ENCODE measurements at places on chromosomes 7 and 10. TPM values are rescaled to one million over a fixed set of nuclear protein-coding genes. Genes with fewer than 3 reads are reported as not detected.

Gene ADCYAP1R1
- not detected for total RNA-seq

Gene SERPINE1
- 1.2 TPM for total RNA-seq

Gene COBL
- total RNA-seq = not detected

Gene TMEM130
- not detected for total RNA-seq

Gene ANKRD1
- not detected for total RNA-seq

Gene MIOS
- 28.9 TPM for total RNA-seq

Gene C10orf143
- total RNA-seq = 4.3 TPM

GRCh38 chr10:52805414-52806285, 33.1 kb upstream of the MBL2 start:
- no peaks in the 10 kb centered on the region for H3K36me3 ChIP-seq
- no peak for DNase-seq
- H3K4me3 ChIP-seq = no peak overlapping the region
- no peaks in the 10 kb centered on the region for H3K27me3 ChIP-seq
- H3K27ac ChIP-seq = no peak overlapping the region

- no peaks in the 10 kb centered on the region for H3K27me3 ChIP-seq
- H3K4me1 ChIP-seq = no peaks in the 10 kb centered on the region
- H3K36me3 ChIP-seq = no peaks in the 10 kb centered on the region
- H3K27ac ChIP-seq = no peak overlapping the region
Observed at GRCh38 chr7:91565499-91566401, 301.5 kb downstream of the FZD1 start.

DNA sequence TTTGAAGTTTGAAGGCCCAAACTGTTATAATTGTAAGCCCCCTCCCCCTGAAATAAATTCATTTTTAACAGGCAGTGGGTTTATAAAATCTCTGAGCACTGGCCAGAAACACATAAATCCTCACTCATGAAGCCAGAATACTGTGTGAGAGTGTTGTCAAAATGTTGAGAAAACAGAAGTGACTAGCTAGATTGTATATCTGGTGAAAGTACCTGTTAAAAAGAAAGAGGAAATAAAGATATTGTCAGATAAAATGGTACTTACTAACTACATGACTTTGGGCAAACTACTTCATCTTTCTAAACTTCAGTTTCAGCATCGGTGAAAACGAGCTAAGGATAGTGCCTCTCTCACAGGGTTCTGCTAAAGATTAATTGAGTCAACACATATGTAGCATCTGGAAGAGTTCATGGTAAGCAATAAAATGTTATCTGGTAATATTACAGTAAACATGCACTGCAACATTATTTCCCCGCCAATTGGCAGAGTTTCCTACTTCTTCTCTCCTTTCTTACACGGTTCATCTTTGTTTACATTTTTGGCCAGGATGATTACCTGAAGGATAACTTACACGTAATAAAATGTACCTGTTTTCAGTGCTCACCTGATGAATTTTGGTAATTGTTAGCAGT, 202.5 kb upstream of the CHRM2 start:
- H3K4me3 ChIP-seq = no peak overlapping the region
- H3K27ac ChIP-seq = no peak overlapping the region

GRCh38 chr7:101956130-101956529, 138.7 kb downstream of the CUX1 start:
- H3K4me3 ChIP-seq = no peak overlapping the region
- H3K4me1 ChIP-seq = peaks cover 12% of the 10 kb centered on the region
- H3K36me3 ChIP-seq = no peaks in the 10 kb centered on the region
- no peak overlapping the region for H3K27ac ChIP-seq
- DNase-seq = no peak

DNA sequence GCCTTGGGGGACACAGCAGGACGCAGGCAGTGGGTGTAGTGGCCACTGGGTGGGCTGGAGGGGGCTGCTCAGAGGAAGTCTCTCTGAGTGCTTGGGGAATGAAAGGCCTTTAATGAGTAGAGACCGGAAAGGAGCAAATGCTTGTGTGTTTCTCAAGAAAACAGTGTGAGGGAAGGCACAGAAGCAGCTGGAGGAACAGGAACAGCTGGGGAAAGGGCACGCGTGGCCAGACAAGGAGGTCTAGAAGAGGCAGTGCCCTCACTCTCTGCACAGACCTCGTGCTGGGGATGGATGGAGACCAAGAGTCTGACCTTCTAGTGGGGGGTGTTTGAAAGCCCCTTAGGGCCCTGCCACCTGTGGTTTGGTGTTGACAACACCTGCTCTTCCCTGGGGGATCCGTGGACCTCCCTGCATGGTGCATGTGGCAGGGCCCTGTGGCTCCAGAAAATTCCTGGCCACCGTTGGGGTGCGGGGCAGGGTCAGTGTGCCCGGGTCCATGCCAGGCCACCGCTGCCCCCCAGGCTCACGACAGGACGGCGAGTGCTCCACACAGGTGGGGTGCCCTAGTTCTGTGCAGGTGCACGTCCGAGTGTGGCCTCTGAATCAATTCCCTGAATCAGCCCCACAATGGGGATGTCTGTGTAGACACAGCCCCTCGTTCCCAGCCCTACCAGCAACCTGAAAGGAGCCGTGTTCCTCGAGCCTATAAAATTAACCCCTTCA, 25.9 kb upstream of the FAM20C start:
- no peak overlapping the region for H3K4me3 ChIP-seq
- no peaks in the 10 kb centered on the region for H3K36me3 ChIP-seq
- peaks cover 6% of the 10 kb centered on the region for H3K27me3 ChIP-seq
- no peak for DNase-seq

GRCh38 chr7:129821476-129821875, 131.3 kb downstream of the UBE2H start:
- no peak overlapping the region for H3K4me3 ChIP-seq
- H3K4me1 ChIP-seq = peaks cover 9% of the 10 kb centered on the region
- no peak overlapping the region for H3K27ac ChIP-seq
- H3K27me3 ChIP-seq = peaks cover 17% of the 10 kb centered on the region
- H3K36me3 ChIP-seq = peaks cover 5% of the 10 kb centered on the region

- no peaks in the 10 kb centered on the region for H3K4me1 ChIP-seq
- H3K27ac ChIP-seq = no peak overlapping the region
- H3K4me3 ChIP-seq = no peak overlapping the region
- no peaks in the 10 kb centered on the region for H3K36me3 ChIP-seq
- no peak for DNase-seq
Observed at GRCh38 chr7:10429511-10429910, 544.2 kb upstream of the PHF14 start.

DNA sequence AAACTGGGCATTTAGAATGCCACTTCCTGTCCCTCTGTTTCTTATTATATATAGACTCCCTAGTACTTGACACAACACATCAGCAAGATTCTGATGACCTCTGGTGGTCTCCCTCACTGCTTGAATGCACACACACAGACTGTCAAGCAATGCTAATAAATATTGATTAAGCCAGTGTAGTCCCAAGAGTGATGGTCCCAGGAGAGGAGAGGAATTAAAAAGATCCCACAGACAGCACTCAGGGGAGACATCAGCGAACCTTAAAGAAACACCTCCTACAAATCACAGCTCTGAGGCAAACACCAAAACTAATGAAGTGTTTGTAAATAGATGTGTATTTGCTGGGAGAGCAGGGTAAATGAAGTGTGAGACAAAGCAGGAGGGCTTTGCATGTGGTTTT, 1291.2 kb downstream of the XPNPEP1 start:
- no peaks in the 10 kb centered on the region for H3K27me3 ChIP-seq
- DNase-seq = no peak
- no peak overlapping the region for H3K4me3 ChIP-seq
- H3K36me3 ChIP-seq = no peaks in the 10 kb centered on the region
- no peak overlapping the region for H3K27ac ChIP-seq

DNA sequence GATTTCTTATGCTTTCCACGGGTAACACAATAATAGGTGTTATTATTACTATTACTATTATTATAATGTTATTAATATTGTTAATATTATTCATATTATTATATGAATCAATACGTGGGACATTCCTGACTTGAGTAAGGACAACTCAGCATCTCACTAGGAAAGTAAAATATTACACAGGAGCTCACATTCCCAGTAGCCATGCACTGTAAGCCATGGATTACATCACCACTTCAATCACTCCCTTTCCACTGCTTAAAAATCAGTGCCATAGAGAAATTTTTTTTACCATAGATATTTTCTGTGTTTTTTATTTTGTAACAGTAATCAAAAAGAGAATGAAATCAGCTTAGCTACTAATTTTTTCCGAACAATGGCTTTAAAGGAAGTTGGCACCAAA, 68.5 kb upstream of the DGKI start:
- DNase-seq = no peak
- no peak overlapping the region for H3K4me3 ChIP-seq
- H3K27me3 ChIP-seq = no peaks in the 10 kb centered on the region
- H3K4me1 ChIP-seq = peaks cover 5% of the 10 kb centered on the region

DNA sequence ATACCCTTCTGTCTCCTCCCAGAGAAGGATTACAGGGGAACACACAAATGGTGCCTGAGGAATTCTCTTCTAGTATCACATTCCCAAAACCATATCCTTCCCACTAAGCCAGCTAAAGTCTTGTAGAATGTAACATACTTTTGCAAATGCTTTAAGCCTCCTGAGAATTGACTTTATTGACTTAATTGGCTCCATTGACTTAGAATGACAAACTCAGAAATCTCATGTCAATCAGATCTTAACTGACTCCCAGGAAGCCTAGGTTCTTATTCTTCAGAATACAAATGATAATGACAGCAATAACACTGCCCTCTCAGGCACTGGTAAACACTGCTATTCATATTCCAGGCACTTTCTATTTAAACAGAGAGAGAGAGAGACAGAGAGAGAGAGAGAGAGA, 356.9 kb upstream of the PRKCQ start:
- H3K36me3 ChIP-seq = peaks cover 10% of the 10 kb centered on the region
- no peak overlapping the region for H3K4me3 ChIP-seq
- H3K4me1 ChIP-seq = peaks cover 6% of the 10 kb centered on the region
- H3K27me3 ChIP-seq = peaks cover 15% of the 10 kb centered on the region
- DNase-seq = no peak
- no peak overlapping the region for H3K27ac ChIP-seq

Data from activated CD8-positive, alpha-beta memory T cell treated with anti-CD3 and anti-CD28 coated beads, Interleukin-2, amount 10 ng/mL, durations not matched to agents 7 days and 5 days (primary cell).